Activated naive CD4-positive, alpha-beta T cell treated with anti-CD3 and anti-CD28 coated beads, Interleukin-2, amount 10 ng/mL, durations not matched to agents 7 days and 5 days (primary cell): ENCODE measurements at places on chromosomes 3 and 15.

DNA sequence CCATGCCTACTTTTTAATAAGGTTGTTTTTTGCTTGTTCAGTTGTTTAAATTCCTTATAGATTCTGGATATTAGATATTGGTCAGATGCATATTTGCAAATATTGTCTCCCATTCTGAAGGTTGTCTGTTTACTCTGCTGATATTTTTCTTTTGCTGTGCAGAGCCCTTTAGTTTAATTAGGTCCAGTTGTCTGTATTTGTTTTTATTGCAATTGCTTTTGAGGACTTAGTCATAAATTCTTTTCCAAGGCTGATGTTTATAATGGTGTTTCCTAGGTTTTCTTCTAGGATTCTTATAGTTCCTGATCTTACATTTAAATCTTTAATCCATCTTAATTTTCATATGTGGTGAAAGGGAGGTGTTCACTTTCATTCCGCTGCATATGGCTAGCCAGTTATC lies 77.4 kb downstream of the PTPRG start:
- DNase-seq = no peak

DNA sequence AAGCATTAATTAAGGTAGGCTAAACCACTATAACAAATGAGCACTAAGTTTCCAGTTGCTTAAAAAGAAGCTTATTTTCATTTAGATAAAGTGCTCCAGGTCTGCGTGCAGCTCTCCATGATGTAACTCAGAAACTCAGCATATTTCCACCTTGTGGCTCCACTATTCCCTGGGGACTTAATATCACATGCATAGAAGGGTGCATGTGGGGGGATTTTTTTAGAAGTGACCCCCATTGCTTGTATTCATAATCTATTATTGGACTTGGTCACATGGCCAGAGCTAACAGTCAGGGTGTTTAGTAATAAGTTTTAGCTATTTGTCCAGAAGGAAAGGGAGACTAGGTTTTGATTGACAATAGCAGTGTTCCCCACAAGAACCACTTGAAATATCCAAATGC lies 86.8 kb downstream of the TMCO5A start:
- no peak for DNase-seq

- peak; percentile 47 for DNase-seq
Measured at GRCh38 chr15:90062023-90062442, 40.2 kb downstream of the IDH2 start.

GRCh38 chr15:80775338-80775737 lies 3.8 kb upstream of the CEMIP start:
- no peak for DNase-seq

- no peak for DNase-seq
Measured at GRCh38 chr3:88509582-88509981, 359.8 kb downstream of the C3orf38 start.

DNA sequence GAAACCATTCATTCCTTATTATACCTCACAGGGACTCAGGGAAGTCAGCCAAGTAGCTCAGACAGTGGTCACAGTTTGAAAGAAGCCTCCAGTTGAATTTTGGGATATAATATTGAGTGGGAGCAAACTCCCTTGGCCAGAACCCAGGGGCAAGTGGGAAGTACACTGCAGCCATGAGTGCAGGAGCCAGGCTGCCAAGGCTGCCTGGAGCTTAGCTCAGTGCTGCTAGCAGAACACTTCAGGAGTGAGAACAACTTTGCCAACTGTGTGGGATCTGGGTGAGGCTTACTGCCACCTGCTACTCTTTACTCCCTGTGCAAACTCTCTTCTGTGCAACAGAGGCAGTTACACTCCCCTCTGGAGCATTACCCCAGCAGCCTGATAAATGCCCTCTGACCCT lies 4.6 kb downstream of the OR5K3 start:
- DNase-seq = no peak

DNA sequence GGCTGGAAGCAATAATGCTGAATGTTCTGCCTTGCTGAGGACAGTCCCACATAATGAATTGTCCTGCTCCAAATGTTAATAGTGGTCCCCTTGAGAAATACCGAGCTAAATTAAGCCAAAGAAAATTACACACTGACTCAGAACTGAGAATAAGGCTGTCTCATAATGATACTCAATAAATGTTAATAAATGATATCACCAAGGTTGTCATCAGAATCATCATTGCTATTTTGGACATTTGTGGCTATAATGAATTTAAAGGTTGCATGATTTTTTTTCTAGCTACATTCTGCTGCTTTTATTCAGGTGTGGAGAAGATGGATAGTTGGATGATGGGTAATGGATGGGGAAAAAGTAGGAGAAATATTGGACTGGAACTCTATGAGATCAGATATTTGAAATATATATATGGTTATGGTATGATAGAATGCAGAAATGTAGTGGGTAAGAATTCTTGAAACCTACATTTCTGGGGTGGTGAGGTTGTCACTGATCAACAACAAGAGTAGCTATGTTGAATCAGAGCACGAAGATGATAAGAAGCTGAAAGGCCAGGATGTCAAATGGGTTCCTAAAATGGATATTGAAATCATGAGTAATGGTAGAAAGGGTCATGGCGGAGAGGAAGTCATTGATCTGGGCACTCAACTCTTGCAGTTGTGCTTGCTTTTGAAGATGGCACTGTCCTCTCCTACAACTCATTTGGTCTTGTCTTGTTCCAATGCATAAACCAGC lies 12.8 kb downstream of the CHST2 start:
- DNase-seq = no peak

DNA sequence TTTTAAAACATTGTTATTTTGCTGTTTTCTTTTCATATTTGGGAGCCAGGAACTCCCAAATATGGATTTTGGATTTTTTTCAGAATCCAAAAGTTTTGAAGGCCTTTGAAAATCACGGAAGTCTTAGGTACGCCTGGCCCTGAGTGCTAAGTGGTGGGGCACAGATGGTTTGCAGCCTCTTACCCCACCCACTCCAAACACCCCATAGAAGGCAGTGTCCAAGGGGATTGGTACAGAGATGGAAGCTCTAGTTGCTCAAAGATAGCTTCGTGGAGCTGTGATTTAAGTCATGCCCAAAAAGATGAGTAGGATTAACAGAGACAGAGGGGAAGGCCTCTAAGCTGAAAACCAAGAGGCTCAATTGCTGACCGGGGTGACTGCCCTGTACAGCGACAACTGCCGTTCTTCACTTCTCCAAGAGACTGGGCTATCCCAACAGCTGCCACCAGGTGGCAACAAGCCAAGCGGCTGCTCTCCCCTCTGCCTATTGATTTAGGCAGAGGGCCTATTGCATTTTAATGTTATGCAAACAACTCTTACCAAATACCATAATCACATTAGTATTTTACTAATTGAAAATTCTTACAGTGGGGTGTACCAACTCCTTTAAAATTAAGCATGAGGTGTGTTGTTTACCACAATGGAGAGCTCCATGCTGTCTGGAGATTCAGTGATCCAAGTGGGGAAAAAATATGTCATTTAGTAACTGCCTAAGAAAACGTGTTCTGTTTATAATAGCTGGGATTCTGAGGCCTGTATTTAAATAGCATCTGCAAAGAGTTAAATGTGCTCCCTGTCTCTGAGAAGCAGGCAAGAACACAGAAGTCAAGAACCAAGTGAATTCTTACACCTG lies 64.0 kb upstream of the C15orf61 start:
- DNase-seq = peak; percentile 87

DNA sequence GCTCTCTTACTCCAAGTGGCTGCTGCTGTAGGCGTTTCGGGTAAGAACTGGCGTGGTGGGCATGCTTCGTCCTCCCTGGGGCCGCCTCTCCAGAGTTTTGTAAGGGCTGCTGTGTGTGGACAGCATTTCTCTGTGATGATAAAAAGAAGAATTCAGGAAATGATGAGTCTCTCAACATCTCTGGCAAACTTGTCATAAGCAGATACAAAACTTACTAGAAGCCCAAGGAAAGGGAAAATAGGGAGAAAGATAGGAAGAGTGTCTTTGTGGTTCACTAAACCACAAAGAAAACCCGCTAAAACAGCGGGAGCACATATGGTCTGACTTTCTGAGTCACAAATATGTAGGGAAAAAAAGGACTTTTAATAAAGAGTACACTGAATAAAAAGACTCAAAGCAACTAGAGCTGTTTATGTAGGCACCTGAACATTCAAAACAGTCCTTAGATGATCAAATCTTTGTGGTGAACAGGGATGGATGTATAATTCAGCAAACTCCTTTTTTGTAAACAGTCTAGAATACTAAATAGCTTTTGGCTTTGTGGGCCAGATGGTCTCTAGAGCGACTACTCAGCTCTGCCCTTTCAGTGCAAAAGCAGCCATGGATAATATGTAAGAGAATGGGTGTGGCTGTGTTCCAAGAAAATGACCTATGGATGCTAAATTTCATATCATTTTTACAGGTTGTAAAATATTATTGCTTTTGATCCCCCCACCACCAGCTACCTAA lies 60.4 kb upstream of the LMOD3 start:
- no peak for DNase-seq

GRCh38 chr3:7618606-7619005 lies 757.7 kb downstream of the GRM7 start:
- no peak for DNase-seq

DNA sequence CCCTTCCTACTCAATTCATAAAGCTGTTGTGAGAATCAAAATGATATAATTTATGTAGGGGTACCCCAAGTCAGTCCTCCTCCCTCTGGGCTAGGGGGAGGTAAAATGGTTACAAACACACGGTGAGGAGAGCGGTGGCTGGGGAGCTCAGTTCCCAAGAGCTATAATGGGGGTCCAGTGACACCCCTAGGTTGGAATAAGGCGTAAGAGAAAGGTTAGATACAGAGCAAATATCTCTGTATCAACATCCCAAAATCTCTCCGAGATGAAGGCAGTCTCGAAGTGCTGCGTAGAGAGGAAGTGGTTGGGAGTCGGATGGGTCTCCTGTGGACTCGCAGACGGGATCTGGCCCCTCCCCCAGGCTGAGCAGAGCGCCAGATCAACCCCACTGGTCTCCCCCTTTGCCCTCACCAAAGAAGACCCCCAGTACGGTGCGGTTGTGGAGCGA lies 1.8 kb downstream of the DUOX2 start:
- no peak for DNase-seq

DNA sequence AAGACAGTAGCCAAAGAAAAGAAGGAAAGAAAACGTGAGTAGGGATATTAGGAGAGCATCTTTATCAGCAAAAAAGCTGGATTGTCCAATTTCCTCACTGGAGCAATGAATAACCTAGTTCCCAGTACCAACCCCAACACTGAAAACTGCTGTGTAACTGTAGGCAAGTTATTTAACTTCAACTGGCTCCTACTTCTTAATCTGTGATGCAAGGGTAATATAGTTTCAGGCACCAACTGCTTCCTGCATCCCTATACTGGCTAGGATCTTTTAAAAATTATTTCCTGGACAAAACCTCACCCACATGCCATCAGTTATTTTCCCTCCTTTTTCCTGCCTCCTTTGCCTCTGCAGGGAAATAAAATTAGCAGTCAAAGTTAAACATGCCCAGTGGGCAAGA lies 59.6 kb downstream of the ZBTB20 start:
- DNase-seq = no peak

DNA sequence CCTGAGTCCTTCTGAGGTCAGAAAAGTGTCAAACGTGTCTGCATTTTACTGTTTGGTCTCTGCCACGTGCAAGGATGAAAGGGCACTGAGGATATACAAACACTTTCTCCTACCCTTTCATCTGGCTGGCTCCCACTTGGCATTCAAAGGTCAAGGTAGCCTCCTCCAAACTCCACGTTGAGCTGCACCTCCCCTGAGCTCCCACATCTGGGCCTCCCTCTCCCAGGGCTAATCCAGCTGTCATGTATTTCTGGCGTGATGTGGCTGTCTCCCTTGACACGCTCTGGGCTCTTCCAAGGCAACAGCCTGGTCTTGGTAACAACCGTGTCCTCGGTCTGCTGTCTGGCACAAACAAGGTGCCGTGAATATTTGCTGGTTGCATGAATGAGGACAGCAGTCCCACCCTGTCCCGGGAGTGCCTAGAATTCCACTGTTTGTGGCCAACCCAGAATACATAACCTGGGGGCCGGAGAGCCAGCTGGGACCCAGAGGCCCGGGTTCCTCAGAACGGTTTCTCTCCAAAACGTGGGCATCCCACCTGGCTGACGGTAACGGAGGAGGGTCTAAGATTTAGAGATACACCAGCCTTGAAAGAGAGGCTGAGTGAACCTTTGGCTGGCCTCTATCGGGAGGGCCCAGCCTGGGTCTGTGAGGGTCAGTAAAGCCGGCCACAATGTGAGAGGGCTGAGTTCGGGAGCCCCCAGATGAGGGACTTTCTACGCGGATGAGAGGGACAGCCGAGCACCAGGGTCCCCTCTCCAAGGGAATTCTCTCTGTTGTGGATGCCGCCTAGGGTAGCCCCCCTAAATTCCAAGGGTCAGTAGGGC lies 767 bp downstream of the GLT8D1 start:
- no peak for DNase-seq

DNA sequence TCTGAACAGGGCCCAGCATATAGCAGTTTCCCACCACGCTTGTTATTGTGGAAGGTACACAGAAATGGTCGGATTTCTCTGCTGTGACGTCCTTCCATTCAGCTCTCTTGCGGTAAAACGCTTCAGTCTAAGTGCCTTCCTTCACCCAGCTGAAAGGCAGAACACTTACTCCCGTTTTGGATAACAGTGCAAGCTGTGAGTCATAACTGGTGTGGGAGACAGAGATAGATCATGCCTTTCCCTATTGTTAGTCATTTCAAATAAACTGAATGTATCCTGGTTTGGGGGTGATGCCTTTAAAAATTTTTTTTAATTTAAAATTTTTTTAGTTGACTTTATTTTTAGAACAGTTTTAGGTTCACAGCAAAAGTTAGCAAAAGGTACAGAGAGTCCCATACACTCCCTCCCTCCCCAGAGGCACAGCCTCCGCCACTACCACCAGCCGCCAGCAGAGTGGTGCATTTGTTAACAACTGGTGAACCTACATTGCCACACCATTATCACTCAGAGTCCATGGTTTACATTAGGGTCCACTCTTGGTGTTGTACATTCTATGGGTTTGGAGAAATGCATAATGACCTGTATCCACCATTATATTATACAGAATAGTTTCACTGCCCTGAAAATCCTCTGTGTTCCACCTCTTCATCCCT lies 94.9 kb upstream of the NSMCE3 start:
- DNase-seq = no peak

DNA sequence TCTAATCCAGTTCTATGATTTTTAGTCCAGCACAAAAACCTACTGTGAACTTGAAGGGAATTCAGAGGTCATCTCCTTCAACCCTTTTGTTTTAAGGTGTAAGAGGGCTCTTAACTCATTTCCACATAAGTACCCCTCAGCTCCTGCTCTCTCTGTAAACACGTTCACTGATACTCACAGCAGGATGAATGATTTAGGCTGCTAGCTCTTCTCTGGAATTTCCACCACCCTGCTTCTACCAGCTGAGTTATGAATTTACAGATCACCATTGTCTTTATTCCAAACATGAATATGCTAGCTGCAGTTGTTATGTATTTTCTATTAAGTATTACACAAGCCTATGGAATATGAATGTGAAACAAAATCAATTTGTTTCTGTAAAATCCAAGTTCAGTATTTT lies 101.3 kb upstream of the NANOGP8 start:
- DNase-seq = no peak

- no peak for DNase-seq
Measured at GRCh38 chr15:24933716-24934115, 21.1 kb upstream of the SNRPN start.
